ENCODE measurements at places on chromosomes 7 and 10.
A peak's percentile ranks its signal among the peaks of the same experiment; 100 is the strongest.

GRCh38 chr7:145293754-145294153 lies 457.9 kb upstream of the TPK1 start:
- DNase-seq, result no peak

GRCh38 chr10:111784436-111784835 lies 399.1 kb downstream of the GPAM start:
- no peak for DNase-seq

- DNase-seq, result no peak
Measured at GRCh38 chr7:8201846-8202441, 60.0 kb downstream of the ICA1 start.

DNA sequence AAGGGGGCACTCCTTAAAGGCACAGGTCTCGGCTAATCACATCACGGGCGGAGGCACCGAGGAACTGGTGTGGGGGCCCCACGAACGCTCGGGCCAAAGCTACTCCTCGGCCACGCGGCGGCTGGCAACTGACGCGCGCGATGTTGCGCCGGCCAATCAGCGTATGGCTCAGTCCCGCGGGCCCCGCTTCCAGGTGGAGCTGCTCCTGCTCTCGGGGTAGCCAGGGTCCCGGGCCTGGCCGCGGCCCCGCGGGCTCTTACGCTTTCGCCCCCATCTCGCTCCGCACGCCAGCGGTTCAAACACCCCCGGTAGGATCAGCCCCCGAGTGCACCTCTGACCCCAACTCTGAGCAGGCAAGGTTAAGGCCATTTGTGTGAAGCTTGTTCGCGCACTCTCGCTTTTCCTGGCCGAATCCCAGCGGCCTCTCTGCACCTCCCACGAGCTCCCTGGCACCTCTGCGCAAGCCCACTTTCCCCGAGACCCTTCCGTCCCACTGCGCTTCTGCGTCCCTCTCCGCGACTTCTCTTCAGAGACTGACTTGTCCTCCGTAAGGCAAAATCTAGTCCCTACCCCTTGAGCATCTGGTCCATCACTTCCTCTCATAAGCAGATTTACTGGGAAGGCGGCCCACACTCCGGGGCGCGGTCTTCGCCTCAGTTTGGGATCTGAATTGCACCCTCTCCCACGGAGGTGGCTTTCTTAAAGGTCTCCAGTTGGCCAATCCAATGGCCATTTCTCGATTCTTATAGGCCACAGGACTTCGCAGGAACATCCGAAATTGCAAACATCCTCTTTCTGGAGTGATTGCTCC lies 200.9 kb upstream of the TBX20 start:
- DNase-seq, result no peak

- DNase-seq, result no peak
Measured at GRCh38 chr7:88121335-88121734, 98.5 kb downstream of the SRI start.

GRCh38 chr10:69733791-69734261 lies 67.9 kb upstream of the COL13A1 start:
- no peak for DNase-seq

DNA sequence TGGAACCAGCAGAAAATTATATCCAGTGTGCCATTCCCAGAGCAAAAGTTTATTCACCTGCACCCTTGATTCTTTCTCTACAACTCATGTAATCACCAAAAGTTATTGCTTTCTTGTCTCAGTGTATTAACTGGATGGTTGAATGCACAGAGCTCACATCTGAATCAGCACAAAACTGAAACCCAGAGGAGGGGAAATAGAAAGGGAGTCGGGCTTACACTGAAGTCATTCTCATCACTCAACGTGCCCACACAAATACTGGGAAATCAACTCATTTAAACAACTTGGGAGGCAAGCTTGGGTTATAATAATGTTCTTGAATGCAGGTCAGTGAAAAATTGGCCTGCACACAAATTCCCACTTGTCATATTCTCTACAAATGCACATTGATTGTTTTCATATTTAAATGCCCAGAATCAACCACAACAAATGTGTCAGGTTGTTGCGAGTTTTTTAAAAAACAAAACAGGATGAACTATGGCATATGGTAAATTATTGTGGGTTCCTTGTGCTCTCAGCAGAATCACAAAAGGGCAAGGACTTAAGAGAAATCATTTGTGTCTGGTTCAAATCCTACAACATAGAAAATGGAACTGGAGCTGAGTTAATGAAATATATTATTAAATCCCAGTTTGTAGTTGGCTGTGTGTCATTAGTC lies 125.9 kb upstream of the NOBOX start:
- DNase-seq, result no peak

- peak; percentile 59 for DNase-seq
Measured at GRCh38 chr7:113710310-113711096, 208.3 kb downstream of the PPP1R3A start.

GRCh38 chr10:103111031-103111917 lies 81.8 kb downstream of the NT5C2 start:
- no peak for DNase-seq

- no peak for DNase-seq
Measured at GRCh38 chr7:141232286-141233051, 158.6 kb downstream of the TMEM178B start.

DNA sequence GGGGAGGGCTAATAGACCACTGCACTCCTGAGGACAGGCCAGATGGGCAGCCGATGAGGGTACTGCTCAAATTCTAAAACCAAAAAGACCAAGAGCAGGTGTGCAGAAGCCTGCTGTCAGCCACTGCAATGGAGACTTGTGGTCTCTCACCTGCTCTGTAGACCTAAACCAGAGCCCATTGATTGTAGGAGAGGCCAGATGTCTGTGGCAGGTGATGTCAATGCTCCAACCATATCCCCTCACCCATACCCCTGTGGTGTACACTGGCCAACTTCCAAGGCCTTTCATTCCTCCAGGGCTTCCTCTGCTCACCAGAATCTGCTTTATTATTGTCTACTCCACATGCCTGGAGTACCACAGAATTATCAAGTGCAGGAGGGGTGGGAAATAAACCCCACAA lies 116.9 kb upstream of the CHST15 start:
- DNase-seq, result no peak

DNA sequence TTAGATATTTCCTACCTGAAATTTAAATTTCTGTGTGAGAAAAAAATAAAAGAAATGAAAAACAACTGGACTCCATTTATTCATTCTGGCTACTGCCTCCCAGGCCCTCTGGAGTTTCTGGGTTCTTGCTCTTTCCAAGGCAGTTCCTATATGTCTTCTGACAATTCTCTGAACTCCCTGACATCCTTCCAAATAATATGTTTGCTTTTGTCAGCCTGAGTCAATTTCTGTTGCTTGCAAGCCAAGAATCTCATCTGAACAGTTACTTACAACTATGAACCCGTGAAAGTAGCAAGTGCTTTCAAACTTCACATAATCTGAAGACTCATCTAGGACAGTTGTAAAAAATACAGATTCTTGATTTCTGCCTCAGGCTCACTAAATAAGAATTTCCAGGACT lies 216.7 kb upstream of the NPVF start:
- DNase-seq, result no peak

DNA sequence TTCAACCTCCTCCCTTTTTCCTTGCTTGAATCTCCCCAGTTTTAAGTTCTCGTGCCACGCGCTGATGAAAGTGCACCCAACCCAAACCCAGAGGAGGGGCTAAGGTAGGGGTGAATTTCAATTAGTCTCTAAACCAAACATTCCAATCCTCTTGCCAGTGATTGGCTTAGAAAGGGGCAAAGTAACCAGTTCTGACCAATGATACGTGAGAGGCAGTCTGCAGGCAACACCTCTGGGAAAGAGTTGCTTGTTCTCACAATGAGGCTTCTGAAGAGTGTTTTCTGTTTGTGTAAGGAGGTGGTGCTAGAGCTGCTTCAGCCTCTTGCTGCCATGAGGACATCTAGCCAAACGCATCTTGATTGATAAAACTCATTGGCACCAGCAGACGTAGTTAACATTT lies 21.8 kb downstream of the SLC35G1 start:
- no peak for DNase-seq

GRCh38 chr10:103144041-103144440 lies 49.0 kb downstream of the NT5C2 start:
- no peak for DNase-seq

DNA sequence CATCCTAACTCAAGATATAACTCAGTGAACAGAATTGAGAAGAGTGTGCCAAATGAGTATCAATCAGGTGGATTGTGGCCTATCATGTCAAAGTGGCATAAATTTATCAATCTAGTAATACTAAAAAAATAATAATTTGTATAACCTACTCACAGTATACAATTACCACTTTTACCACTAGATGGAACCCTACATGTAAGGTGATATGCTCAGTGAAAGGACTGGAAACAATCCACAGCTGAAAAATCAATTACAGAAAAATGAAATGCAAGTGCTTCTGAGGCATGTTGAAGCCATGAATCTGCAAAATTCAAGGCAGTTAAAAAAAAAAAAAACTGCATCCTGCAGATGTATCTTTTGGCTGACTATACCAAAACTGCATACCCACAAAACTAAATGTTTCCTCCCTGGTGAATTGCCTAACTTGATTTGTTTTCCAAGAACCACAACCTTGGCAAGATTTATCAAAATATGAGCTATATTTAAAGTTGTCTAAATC lies 13.9 kb downstream of the ARHGAP19 start:
- peak; percentile 21 for DNase-seq

DNA sequence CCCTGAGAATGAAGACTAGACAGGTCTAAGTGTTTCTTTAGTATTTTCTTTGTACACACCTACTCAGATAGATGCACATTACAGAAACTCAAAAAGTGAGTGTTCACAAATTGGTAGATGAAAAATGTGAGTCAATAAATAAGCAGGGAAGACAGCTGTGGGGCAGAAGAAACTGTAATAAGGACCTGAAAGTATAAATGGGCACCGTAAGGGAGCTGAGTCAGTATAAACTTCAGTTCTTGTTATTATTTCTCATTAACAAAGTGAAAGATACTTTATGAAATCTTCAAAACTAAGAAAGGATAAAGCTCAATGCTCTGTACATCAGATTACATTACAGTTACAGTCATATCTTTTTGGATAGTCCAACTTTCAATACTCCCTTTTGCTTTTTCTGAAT lies 2.5 kb downstream of the MTPN start:
- DNase-seq, result no peak

GRCh38 chr10:73576890-73577591 lies 14.1 kb downstream of the USP54 start:
- no peak for DNase-seq

GRCh38 chr7:152893801-152894294 lies 134.3 kb downstream of the ACTR3B start:
- DNase-seq, result no peak

GRCh38 chr10:100469756-100470155 lies 6.9 kb downstream of the WNT8B start:
- DNase-seq, result no peak

GRCh38 chr7:53418834-53419482 lies 383.5 kb downstream of the POM121L12 start:
- DNase-seq, result no peak

- peak; percentile 4 for DNase-seq
Measured at GRCh38 chr7:73976761-73977618, 51.0 kb upstream of the ELN start.

- DNase-seq, result no peak
Measured at GRCh38 chr10:112336556-112337201, 37.2 kb upstream of the ACSL5 start.

DNA sequence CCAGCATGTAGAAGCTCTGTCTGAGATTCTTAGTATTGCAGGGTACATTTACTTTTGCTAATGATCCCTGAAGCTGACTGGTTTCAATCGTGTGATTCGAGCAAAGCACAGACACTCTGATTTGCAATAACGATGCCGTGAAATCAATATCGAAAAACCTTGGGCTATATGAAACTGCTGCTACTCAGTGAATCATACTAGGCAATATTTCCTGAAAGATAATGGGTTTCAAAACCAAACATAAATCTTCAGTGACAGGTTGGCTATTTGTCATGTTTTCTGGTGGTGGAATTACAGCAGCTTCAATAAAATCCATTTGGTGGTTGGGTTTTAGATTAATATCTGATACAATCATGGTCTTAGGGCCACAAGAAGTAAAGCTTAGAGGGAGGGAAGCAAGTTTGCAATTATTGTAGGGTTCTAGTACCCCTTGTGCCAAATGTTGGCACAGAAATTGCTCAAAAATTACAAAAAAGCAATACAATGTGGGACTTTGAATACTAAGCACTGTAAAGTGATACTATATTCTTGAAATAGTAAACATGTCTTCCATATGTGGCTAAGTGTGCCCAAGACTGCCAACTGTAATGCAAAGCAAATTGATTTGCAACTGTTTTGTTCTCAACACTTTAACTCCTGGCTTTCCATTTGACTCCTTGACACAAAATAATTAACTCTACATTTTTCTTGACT lies 112.4 kb upstream of the JAZF1 start:
- DNase-seq, result no peak

GRCh38 chr7:73515178-73515577 lies 6.9 kb downstream of the BAZ1B start:
- no peak for DNase-seq

DNA sequence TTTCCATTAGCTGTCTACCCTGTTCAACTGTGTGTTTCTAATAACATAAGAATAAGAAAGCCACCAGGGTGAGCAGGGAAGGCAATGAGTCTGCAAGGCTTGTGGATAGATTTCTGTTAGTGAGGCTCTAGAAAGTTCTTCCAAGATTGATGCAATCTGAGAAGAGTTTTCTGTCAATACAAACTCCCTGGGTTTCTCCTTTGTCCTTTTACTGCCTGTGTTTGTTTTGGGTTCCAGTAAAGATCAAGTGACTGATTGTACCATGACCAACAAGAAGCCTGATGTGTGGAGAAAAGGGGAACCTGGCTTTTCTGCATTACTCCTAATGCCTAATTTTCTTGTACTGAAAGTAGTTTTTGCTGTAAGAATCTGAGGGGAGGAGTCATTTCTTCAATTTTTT lies 139.9 kb downstream of the CFTR start:
- no peak for DNase-seq

DNA sequence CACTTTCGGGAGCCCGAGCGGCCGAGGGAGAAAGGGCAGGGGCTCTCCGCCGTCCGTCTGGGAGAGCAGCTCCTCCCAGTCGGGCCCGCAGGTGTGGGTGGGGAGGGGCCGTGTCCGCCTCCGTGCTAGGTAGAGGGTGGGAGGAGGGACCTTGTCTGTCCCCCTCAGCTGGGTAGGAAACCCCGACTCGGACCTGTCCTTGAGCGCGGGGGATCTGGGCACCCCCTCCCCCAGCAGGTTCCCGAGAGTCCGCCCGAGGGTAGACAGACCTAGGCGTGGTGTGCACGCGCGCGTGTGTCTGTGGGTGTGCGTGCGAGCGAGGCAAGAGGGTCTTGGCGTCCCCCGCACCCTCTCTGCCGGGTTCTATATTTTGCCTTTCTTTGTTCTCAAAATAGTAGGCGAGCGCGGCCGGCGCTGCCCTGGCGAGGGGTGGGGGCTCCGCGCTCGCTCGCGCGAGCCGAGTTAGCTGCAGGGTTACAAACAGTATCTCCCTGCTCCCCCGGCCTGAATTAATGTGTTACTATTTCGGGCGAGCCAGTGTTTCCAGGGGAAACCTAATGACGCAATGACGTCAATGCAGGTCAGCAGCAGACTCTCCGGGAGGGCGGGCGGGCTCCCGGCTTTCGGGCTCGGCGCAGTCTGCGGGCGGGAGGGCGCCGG lies 73.9 kb upstream of the LEP start:
- peak; percentile 30 for DNase-seq

DNA sequence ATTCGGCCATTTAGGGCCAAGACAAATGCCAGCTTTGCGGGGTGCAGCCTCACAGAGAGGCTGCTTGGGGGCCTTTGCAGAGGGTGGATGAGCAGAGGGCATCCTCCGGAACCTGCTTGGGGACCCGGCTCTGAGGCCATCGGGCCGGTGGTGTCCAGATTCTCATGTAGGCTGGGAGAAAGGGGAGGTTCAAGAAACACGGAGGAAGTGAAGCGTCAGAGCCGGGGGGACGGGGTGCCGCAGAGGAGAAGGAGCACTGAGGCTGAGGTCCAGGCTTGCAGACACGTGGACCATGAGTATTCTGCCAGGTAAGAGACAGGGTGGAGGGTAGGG lies 150.7 kb upstream of the SHH start:
- DNase-seq, result no peak

GRCh38 chr10:129415215-129416140 lies 51.6 kb upstream of the MGMT start:
- DNase-seq, result no peak

Measured in NCI-H2107 (cell line).